ENCODE measurements at places on chromosomes 3 and 15. TPM values are rescaled to one million over a fixed set of nuclear protein-coding genes. Genes with fewer than 3 reads are reported as not detected.

The ACSBG1 gene
- 0.81 TPM for total RNA-seq

The CD200 gene
- total RNA-seq, result not detected

The CNTN3 gene
- not detected for total RNA-seq

The TICRR gene
- total RNA-seq, result 10.1 TPM

The GPR160 gene
- total RNA-seq, result 1.6 TPM

The LIPH gene
- 5.1 TPM for total RNA-seq

The FEM1B gene
- total RNA-seq, result 35.1 TPM

The LEKR1 gene
- total RNA-seq, result 0.49 TPM

The TLR9 gene
- not detected for total RNA-seq

The RASGRP1 gene
- 0.35 TPM for total RNA-seq

Data from A549 treated with dexamethasone at 1 μM for 4 hours (cell line).